ENCODE measurements at places on chromosomes 16 and 17.

DNA sequence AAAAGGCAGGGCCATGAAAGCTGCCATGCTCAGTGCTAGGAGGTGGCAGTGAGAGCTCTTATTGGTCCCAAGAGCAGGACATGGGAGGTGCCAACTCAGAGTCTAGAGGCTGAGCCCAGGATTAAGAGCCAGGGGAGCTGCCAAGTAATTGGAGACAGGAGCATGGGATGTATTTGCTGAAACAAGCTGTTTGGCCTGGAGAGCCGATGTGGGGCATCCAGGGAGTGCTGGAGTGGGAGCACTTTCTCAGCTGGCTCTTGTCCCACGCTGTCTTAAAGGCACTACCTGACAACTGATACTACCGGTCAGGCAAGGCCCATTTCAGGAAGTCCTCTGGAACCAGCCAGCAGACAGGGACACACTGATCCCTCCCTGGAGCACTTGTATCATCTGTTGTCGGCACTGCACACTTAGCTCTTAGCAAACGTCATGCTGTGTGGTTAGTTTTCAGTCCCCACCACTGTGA, 19.3 kb downstream of the ANKFN1 start:
- ATAC-seq = no peak
- peaks cover 14% of the 10 kb centered on the region for H3K27me3 ChIP-seq
- no peak overlapping the region for H3K4me3 ChIP-seq
- H3K27ac ChIP-seq = no peak overlapping the region

GRCh38 chr17:80591788-80592187, 47.1 kb downstream of the RPTOR start:
- peak; percentile 61 for ATAC-seq
- no peaks in the 10 kb centered on the region for H3K27me3 ChIP-seq
- H3K27ac ChIP-seq = peak overlapping the region; percentile 57
- H3K36me3 ChIP-seq = no peaks in the 10 kb centered on the region

DNA sequence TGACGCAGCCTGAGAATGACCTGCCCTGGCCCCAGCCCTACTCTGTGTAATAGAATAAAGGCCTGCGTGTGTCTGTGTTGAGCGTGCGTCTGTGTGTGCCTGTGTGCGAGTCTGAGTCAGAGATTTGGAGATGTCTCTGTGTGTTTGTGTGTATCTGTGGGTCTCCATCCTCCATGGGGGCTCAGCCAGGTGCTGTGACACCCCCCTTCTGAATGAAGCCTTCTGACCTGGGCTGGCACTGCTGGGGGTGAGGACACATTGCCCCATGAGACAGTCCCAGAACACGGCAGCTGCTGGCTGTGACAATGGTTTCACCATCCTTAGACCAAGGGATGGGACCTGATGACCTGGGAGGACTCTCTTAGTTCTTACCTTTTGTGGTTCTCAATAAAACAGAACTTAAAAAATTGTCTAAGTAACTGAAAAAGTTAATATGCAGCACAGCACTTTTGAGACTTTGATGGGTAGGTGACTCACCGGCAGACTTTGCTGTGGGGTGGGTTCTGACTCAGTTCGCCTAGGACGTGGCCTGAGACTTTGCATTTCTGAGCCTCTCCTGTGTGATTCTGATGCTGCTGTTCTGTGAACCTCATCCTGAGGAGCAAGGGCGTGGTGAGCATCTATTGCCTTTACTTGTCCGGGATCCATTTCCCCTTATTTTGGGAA, 5.7 kb downstream of the LAT start:
- peak; percentile 92 for ATAC-seq
- H3K4me1 ChIP-seq = peaks cover 35% of the 10 kb centered on the region
- H3K27ac ChIP-seq = peak overlapping the region; percentile 99
- H3K27me3 ChIP-seq = no peaks in the 10 kb centered on the region

- peaks cover 52% of the 10 kb centered on the region for H3K4me1 ChIP-seq
- peaks cover 94% of the 10 kb centered on the region for H3K36me3 ChIP-seq
- H3K4me3 ChIP-seq = peak overlapping the region; percentile 85
- H3K27ac ChIP-seq = peak overlapping the region; percentile 97
- H3K27me3 ChIP-seq = no peaks in the 10 kb centered on the region
Measured at GRCh38 chr17:48054238-48055185, 6.4 kb downstream of the NFE2L1 start.

- H3K27ac ChIP-seq = peak overlapping the region; percentile 67
- peaks cover 22% of the 10 kb centered on the region for H3K36me3 ChIP-seq
- ATAC-seq = no peak
Measured at GRCh38 chr16:4640572-4641305, 16.1 kb downstream of the MGRN1 start.

- H3K4me3 ChIP-seq = no peak overlapping the region
- no peak overlapping the region for H3K27ac ChIP-seq
- ATAC-seq = no peak
- no peaks in the 10 kb centered on the region for H3K36me3 ChIP-seq
- H3K4me1 ChIP-seq = no peaks in the 10 kb centered on the region
Measured at GRCh38 chr17:70968302-70968701, 799.0 kb downstream of the KCNJ2 start.

DNA sequence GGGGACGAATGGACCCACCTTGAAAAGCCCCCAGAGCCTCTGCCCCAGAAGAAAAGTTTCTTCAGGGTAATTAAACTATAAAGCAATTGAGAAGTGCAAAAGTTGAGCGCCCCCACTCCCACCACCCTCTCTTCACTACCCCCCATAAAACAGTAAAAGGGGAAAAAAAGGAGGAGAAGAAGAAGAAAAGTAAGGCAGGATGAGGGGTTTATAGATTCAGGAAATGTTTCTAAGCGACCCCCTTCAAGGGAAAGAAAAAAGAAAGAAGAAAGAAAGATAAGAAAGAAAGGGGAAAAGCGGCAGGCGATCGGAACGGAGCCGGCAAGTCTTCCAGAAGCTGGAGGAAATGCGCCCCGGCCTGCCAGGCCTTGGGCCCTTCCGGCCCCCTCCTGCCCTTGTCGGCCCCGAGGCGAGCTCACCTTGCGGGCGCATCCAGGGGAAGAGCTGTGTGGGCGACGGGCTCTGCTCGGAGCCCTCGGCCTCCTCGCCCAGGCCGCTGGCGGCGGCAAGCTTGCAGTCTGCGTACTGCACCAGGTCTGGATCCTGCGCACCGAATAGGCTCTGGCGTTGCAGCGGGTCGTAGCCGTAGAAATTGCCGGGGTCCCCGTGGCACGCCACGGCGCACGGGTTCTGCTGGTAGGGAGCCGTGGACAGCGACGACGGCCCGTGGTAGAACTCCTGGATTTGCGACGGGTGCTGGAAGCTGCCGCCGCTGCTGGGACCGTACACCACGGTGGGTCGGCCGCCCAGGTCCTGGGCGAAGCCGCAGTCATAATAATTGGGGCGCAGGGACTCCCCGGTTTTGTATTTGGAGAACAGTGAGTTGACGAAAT, 1.0 kb downstream of the HOXB8 start:
- H3K4me1 ChIP-seq = peaks cover 35% of the 10 kb centered on the region
- H3K27ac ChIP-seq = no peak overlapping the region
- peak overlapping the region; percentile 96 for H3K4me3 ChIP-seq
- H3K27me3 ChIP-seq = peaks cover 74% of the 10 kb centered on the region
- peaks cover 22% of the 10 kb centered on the region for H3K36me3 ChIP-seq
- no peak for ATAC-seq

GRCh38 chr17:76840884-76841775, 27.1 kb upstream of the MGAT5B start:
- peaks cover 33% of the 10 kb centered on the region for H3K27me3 ChIP-seq
- no peak for ATAC-seq
- H3K4me1 ChIP-seq = peaks cover 8% of the 10 kb centered on the region
- H3K4me3 ChIP-seq = no peak overlapping the region
- H3K27ac ChIP-seq = peak overlapping the region; percentile 0
- H3K36me3 ChIP-seq = no peaks in the 10 kb centered on the region

GRCh38 chr17:57283203-57283971, 27.1 kb downstream of the MSI2 start:
- peak overlapping the region; percentile 6 for H3K4me3 ChIP-seq
- peak overlapping the region; percentile 45 for H3K27ac ChIP-seq
- no peak for ATAC-seq
- H3K27me3 ChIP-seq = no peaks in the 10 kb centered on the region
- H3K4me1 ChIP-seq = peaks cover 68% of the 10 kb centered on the region

DNA sequence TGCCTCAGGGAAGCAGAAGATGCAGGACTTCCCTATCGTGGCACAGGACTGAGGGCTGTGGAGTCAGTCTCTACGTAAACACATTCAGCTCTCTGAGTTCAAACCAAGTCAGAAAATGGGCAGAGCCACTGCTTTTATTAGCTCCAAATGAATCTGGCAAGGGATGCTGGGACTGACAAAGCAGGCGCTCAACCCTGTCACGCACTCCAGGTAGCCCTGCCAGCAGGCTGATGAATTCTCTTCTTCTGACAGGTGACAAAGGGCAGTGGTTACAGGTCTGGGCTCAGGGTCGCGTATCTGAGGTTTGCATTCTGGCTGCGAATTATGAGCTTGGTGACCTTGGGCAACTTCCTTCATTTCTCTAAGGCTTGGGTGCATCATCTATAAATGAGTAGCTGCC, 9.4 kb downstream of the RPH3AL start:
- H3K4me1 ChIP-seq = no peaks in the 10 kb centered on the region
- no peak for ATAC-seq
- no peak overlapping the region for H3K27ac ChIP-seq
- H3K27me3 ChIP-seq = no peaks in the 10 kb centered on the region
- no peaks in the 10 kb centered on the region for H3K36me3 ChIP-seq
- no peak overlapping the region for H3K4me3 ChIP-seq

GRCh38 chr17:46977750-46978488, 1.1 kb downstream of the RPRML start:
- peaks cover 5% of the 10 kb centered on the region for H3K4me1 ChIP-seq
- peaks cover 13% of the 10 kb centered on the region for H3K36me3 ChIP-seq
- H3K27ac ChIP-seq = peak overlapping the region; percentile 30

- H3K36me3 ChIP-seq = no peaks in the 10 kb centered on the region
- no peak overlapping the region for H3K4me3 ChIP-seq
- H3K4me1 ChIP-seq = peaks cover 5% of the 10 kb centered on the region
Measured at GRCh38 chr17:6473128-6473767, 29.0 kb downstream of the PIMREG start.

- H3K4me1 ChIP-seq = no peaks in the 10 kb centered on the region
- H3K4me3 ChIP-seq = no peak overlapping the region
- ATAC-seq = no peak
- H3K27ac ChIP-seq = no peak overlapping the region
- H3K27me3 ChIP-seq = no peaks in the 10 kb centered on the region
- H3K36me3 ChIP-seq = peaks cover 89% of the 10 kb centered on the region
Measured at GRCh38 chr17:30869005-30869404, 37.0 kb downstream of the TEFM start.

DNA sequence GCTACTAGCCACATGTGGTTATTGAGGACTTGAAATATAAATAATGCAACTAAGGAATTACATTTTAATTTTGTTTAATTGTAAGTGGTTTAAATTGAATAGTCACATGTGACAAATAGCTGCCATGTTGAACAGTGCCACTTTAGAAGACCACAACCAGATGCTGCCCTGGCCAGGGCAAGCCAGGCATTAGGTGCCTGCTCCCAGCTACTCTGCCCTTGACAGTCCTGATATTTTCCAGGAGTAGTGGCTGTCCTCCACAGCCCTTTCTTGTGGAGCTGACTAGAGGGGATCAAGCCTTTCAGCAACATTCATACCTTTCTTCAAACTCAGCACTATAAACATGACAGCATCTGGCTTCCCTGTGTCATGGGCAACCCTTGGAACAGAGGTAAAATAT, 31.0 kb downstream of the TMEM100 start:
- H3K4me3 ChIP-seq = no peak overlapping the region
- H3K4me1 ChIP-seq = no peaks in the 10 kb centered on the region
- peaks cover 18% of the 10 kb centered on the region for H3K27me3 ChIP-seq
